AG04449 (cell line): ENCODE measurements at places on chromosomes 3 and 15.

- no peak for DNase-seq
These were observed 12.1 kb downstream of the PTPRG start for GRCh38 chr3:61573441-61573840.

DNA sequence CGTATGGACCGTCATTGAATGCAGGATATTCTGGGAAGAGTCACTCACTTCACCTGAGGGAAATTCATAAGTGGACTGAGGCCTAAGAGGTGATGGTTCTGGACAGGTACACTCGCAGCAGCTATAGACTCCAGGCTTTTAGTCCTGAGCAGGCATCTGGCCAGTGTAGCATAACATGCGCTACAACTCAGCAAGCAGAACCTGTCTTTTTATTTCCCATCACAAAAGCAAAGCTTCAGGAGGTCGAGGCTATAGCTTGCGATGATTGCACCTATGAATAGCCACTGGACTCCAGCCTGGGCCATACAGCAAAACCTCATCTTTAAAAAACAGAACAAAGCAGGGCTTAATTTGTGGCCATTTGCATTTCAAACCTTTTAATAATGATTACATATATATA is 185.8 kb downstream of the KCNH8 start:
- no peak for DNase-seq

DNA sequence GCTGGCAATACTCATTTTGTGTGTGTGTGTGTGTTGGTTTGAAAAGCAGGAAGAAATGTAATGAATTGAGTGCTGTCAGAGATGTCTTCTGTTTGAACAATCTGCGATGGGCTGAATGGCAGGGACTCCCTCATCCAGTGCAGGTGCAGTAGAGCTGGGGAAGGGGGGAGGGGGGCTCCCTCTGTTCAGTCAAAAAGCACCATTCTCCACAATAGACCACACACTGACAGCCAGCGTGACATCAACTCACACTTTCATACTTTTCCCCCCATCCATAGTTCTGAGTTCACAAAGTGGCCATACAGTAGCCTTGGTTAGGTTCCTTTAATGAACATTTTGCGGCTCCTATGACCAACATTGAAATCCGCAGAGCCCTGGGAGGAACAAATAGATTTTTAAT is 10.4 kb downstream of the SOX2 start:
- DNase-seq, result no peak

GRCh38 chr3:42101481-42101880 is 10.3 kb downstream of the TRAK1 start:
- no peak for DNase-seq

- no peak for DNase-seq
These were observed 481.5 kb downstream of the LPP start for GRCh38 chr3:188635258-188636042.

- DNase-seq, result no peak
These were observed 241.4 kb downstream of the EDEM1 start for GRCh38 chr3:5428607-5429516.

- no peak for DNase-seq
These were observed 100.7 kb downstream of the FBN1 start for GRCh38 chr15:48544778-48545177.

DNA sequence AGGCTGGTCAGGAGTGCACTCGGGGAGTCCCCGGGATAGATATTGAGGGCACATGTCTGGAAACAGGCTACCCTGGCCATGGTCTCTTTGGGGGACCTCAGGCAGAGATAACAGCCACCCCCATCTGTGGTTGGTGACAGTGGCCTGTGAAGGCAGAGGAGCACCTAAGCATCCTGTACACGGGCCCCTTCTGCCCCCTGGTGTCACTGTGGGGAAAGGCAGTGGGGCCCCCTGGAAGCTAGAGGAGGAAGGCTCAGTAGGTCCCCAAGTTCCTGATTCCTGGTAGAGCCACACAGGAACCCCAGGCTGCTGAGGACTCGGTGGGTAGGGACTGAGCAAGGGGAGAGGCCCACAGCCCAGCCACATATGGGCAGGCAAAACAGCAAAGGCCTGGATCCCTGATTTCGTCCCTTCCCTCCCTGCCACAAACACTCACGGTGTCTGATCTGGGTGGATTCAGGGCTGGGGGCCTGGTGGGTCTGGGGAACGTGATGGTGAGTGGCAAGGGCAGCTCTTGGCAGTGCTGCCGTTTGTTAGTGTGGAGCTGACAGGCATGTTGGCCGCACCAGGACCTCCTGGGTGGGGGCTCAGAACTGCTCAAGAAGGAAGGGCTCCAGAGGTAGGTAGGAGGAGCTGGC is 14.1 kb upstream of the CXCR6 start:
- no peak for DNase-seq

DNA sequence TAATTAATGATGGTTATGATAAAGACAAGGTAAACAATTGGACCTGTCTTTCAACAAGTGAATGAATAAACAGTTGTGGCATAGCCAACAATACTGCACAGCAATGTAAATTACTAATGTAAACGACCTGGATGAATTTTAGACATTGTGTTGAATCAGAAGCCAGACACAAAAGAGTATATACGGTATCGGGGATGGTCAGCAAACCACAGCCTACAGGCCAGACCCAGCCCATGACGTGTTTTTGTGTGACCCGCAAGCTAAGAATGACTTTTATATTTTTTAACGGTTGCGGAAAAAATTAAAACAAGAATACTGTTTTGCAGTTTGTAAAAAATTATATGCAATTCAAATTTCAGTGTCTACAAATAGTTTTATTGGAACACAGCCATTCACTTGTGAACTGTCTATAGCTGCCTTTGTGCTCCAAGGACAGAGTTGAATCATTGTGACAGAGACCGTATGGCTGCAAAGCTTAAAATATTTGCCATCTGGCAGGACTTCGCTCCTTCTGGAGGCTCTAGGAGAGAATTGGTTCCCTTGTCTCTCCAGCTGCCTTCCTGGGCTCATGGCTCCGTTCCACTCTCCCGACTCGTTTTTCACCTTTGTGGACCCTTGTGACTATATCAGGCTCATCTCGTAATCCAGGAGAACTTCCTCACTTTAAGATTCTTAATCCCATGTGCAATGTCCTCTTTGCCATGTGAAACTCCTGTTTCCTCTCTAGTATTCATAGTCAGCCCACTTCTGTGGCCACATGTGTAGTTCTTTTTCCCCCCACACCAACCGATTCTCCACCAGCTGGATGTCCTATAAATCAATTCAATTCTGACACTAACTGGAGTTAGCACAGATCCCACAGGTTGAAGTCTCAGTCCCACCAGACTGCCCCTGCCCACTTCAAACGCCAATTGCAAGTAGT is 72.7 kb downstream of the CMTM8 start:
- no peak for DNase-seq

DNA sequence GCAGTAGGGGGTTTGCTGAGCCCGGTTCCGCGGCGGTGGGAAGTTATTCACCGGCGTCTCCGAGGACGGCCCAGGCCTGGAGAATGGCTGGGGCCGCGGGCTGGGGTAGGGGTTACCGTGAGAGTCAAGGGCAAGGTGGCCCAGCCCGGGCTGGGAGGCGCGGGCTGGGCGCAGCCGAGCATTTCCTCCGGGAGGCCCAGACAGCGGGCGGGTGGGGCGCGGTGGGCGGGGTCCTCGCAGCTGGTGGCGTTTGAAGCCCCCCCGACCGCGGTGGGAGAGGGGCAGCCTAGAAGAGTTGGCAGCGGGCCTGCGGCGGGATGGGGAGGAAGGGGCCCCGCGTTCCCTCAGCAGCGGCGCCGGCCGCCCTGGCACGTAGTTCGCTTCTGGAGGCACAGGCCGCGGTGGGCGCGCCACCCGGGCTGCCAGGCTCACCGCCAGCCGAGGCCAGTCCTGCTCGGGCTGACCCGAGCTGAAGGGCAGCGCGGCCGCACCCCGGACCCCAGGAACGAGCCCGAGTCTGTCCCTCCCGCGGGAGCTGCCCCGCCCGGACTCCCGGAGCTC is 960 bp upstream of the KLF13 start:
- no peak for DNase-seq

GRCh38 chr3:73045391-73045790 is 16.1 kb upstream of the EBLN2 start:
- DNase-seq, result no peak

DNA sequence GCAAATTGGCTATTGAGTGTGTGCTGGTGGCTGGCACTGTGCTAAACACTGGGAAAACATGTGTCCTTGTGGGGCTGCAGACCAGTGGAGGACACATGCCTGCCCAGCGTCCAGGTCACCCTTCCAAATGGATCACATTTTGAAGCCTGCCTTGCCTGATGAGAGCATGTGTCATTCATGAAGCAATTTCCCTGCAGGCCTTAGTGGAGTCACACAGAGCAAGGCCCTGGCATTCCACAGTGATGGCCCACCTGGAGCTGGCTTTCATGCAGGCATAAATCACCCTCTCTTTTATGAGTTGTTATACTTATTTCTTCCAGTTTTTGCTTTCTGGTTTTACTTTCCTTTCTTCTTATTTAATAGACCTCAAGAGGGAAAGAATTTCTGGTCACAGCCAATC is 219.5 kb downstream of the EPHB1 start:
- no peak for DNase-seq

GRCh38 chr3:185815391-185816282 is 9.2 kb downstream of the IGF2BP2 start:
- no peak for DNase-seq

DNA sequence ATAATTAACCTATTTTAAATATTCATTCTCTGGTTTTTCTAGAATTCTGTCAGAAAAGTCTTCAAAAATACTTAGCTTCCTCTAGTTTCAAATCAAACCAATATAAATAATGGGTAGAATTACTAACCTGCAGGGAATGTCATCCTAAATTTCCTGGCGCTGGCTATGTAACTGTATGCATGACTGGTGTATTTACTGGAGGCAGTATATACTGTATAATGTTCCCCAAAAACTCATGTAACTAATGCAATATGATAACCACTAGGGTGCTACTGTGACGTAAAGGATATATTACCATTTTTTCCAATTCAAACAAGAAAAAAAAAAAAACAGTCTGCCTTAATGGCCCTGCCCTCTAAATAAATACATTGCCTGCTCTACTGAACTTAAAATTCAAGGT is 407.5 kb downstream of the MECOM start:
- DNase-seq, result no peak

DNA sequence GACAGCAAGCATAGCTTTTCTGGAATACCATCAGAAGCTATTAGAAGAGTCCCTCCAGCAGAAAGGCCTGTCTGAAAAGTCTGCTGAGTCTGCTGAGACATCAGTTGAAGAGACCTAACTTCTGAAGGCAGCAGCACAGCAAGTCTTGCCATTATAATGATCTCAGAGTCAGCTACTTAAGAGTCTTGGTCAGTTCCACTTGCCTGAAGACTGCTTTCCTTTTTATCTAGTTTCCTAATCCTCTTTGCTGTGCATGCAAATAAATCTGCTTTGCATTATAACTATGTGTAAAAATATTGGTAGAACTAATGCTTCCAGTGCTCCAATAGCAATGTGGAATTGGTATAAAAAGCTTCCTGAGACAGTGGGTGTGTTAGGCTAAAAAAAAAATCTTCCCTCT is 34.9 kb upstream of the CPOX start:
- DNase-seq, result no peak

DNA sequence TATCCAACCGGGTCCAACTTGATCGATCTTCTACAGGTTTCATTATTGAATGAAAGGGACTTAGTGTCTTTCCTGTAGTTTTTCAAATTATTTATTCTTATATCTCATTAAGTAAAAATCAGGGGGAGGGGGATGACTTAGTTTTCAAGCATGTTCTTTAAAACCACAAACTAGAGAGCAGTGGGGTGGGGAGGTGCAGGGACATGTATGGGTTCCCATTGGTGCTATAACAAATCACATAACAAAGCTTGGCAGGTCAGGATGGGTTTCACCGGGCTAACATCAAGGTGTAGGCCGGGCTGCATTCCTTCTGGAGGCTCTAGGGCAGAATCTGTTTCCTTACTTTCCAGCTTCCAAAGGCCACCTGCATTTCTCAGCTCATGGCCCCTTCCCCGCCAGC is 32.7 kb downstream of the CCNL1 start:
- no peak for DNase-seq

GRCh38 chr3:79052054-79052681 is 715.6 kb downstream of the ROBO1 start:
- DNase-seq, result no peak

GRCh38 chr3:42133500-42134298 is 42.5 kb downstream of the TRAK1 start:
- no peak for DNase-seq

GRCh38 chr3:183081459-183082183 is 17.7 kb downstream of the MCCC1 start:
- DNase-seq, result no peak

DNA sequence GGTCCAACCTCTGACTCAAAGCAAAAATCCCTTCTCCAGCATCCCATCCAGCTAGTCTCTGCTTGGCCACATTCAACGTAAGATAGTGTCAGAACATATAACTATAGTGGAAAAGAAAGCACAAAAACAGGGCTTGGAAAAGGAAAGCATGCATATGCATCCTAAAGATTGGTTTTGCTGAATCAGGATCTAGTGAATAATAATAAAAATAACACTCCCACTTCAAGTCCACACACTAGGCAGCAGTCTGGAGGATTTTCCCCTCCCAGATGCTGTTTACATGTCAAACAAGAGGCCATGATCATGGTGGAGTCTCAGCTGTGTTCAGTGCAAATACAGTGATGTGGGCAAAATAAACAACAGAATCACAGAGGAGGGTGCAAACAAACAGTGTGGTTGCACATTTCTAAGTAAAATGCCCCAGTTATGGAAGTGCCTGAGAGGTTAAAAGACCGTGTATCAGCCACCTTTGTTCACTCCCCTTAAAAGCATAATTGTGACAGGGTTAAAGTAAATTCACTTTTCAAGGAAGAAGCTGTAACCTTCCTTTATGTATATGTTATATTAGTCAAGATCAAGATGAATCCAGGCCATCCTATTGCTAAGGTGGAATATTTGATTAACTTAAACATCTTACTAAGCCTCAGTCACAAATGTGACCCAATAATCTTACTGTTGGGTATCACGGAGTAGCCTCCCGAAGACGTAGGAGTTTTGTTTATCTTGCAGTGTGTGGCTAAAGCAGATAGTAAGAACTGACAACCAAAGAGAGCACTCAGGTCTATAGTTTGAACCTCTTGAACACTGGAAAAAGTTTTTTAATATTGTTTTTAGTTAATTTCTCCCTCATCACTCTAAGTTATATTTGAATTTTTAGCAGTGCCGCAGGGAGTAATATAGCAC is 424.5 kb downstream of the SOX2 start:
- DNase-seq, result no peak

DNA sequence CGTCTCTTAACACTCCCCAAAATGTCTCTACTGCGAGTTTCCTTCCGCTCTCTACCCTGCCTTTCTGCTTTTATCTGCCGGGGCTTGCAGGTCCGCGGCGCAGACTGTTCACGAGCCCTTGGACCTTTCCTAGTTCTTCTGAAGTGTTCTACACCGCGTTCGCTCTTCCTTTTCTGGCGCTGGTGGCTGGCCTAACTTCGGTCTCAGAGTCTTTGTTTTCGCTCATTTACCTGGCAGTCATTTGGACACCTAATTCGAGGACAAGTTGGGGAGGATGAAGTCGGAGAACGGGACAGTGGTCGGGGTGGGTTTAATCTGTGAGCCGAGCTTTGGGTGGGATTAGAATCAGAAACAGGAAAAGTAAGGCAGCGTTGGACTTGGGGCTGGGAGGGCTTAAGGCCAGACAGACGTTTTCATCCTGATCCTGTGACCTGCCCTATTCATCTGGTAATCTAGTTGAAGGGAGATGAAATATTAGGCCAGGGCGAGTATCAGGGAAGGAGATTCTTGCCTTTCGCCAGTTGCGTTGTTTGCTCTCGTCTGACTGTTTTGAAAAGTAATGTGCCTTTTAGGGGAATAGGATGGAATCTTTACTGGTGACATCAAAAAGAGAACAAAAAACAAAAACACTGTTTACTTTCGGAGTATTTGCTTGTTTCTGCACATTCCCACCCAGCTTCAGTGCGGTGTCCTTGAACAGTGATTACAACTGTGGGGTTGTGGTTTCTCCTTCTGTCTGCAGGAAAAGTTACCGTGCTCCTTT is 1.8 kb downstream of the DIPK2A start:
- no peak for DNase-seq
